Sigmoid colon (tissue), 7 donors: ENCODE measurements at places on chromosomes 2 and 18. TPM values are rescaled to one million over a fixed set of nuclear protein-coding genes. Genes with fewer than 3 reads are reported as not detected.
A peak's percentile ranks its signal among the peaks of the same experiment; 100 is the strongest.

DNA sequence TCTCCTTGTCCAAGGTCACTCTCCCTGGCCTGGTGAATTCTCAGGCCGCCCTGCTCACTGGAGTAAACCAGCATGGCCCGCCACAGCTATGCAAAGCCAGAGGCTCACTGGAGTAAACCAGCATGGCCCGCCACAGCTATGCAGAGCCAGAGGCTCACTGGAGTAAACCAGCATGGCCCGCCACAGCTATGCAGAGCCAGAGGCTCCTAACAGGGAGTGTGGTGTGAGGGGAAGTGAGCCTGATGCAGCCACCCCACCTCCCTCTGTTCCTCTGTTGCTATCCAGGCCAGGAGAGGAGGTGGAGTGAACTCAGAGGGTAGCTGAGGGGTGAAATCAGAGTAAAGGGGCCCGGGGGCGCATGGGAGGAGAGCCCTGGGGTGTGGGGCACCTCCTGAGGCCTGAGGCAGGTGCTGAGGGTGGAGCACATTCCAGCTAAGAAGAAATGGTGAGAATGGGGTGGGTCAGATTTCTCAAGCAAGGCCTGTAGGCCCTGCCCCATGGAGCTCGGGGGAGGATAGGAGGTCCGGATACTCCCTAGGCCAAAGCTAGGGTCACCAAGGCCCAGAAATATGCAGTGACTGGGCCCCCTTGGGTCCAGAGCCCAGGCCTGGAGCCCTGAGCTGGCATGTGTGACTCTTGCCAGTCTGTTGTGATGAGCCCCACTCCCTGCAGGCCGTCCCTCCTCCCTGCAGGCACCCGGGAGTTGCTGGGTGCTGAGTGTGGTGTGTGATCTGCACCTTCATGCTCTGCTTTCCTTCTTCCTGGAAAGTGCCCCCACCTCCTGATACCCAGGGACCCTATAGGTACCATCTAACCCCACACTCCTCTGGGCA, 1.5 kb downstream of the ATP6V1B1 start:
- DNase-seq, result peak; percentile 12

DNA sequence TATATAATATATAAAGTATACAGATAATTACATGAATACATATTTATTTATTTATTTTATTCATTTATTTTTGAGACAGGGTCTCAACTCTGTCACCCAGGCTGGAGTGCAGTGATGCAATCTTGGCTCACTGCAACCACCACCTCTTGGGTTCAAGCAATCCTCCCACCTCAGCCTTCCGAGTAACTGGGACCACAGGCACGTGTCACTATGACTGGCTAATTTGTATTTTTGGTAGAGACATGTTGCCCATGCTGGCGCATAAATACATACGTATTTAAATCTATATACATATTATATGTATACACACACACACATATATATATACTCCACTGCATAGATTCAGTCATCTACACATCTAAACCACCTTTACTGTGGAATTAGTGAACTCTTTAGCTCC, 20.6 kb upstream of the NDUFV2 start:
- DNase-seq, result no peak

DNA sequence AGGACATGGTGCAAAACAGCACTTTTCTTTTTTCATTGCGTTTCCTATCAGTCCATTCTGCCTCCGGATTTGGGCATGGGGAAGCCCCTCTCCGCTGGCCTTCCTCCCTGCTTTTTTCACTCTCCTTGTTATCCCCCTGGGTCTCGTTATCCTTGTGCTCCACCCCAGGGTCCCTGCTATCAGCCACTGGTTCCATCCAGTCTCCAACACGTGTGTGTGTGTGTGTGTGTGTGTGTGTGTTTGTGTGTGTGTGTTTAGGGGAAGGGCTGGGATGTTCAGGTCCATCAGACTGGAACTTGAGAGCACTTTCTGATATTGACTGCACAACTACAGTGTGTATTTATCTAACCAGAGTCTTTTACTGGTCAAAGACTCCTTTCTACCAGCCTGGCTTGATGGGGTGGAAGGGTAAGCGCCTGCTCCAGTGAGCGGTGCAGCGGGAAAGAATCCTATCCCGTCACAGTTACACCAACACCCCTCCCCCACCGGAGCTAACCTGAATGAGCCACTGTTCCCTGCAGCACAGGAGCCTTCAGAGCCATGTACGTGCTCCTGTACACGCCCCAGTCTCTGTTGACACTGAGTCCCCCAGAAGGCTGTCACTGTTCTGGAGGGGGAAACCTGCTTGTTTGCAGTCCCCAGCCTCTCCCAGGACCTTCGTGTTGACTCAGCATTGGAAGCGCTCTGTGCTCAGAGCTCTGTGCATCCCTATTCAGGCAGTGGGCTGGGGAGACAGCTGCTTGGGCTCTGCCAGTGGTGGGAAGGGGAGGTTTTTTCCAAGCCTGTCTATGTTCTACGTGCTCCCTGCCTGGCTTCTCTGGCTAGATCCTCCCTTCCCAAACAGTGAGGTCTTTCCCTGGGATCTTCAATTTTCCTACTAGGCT, 4.6 kb downstream of the INHA start:
- no peak for DNase-seq

NYAP2 gene
- total RNA-seq, result 0.36 TPM
